Stimulated activated CD8-positive, alpha-beta memory T cell treated with anti-CD3 and anti-CD28 coated beads, Interleukin-12 subunit alpha, Interleukin-12 subunit beta, amount 100 ng/mL, for 1 hour (primary cell): ENCODE measurements at places on chromosomes 7 and 10.

DNA sequence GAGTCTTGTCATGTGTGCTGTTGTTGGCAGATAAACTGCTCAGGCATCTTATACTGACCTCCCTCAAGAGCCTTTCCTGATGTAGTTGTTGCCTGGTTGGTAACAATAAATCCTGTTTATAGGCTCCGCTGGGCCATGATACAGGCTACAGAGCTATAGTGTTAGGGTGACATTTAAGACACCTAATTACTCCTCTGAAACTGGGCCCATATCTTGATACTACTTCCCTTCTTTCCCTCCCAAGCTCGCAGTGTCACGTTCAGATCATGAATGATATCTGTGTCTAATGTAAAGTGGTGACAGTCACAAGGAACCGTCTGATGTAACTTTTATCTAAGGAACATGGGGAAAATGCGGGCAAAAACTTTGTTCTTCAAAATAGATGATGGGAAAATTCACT lies 35.4 kb downstream of the CROT start:
- no peak for DNase-seq

DNA sequence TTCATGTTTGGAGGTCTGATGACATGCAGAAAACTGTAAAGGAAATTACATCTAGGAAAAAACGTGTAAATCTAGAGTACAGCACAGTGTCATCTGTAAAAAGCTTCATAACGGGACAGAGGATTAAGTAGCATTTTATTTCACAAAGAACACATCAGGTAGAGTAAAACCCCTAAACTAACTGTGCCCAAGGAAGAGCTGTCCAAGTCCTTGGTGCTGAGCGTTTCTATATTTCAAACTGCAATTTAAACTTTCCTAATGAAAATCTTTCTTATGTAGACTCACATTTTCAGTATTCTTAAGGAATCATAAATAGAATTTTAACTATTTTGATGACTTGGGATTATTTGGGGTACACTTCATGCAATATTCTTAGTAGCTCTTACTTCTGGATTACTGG lies 646.2 kb downstream of the IPMK start:
- DNase-seq, result no peak

- no peak for DNase-seq
Measured at GRCh38 chr10:3372281-3372680, 199.7 kb upstream of the PITRM1 start.

- no peak for DNase-seq
Measured at GRCh38 chr7:25752967-25753791, 398.8 kb upstream of the NFE2L3 start.

- no peak for DNase-seq
Measured at GRCh38 chr7:7976677-7977076, 8.1 kb downstream of the GLCCI1 start.

- no peak for DNase-seq
Measured at GRCh38 chr10:94010116-94010515, 16.4 kb downstream of the PLCE1 start.

- DNase-seq, result no peak
Measured at GRCh38 chr7:90595342-90595800, 750 bp upstream of the CDK14 start.

DNA sequence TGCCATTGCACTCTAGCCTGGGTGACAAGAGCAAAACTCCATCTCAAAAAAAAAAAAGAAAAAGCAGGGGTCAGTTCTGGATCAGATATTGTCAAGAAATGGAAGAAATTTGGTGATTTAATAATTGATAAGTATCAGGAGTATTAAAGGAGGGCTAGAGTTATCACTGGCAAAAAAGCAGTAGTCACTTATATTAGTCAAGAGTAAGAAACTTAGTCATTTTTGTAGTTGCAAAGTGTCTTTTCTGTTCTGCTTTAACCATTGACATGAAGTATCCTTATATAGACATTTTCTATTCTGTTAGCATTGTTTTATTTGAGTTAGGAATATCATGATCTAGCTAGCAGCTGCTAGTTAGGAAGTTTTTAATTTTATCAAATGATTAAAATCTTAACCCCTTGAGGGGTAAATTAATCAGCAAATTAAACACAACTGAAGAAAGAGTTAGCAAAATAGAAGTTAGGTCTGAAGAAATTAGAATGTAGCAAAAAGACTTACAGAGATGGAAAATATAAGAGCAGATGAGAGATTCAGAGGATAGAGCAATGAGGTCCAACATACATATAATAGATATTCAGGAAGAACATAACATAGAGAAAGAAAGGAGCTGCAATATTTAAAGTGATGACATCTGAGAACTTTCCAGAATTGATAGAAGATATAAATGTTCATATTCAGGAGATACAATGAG lies 7.3 kb upstream of the CCDC6 start:
- no peak for DNase-seq

DNA sequence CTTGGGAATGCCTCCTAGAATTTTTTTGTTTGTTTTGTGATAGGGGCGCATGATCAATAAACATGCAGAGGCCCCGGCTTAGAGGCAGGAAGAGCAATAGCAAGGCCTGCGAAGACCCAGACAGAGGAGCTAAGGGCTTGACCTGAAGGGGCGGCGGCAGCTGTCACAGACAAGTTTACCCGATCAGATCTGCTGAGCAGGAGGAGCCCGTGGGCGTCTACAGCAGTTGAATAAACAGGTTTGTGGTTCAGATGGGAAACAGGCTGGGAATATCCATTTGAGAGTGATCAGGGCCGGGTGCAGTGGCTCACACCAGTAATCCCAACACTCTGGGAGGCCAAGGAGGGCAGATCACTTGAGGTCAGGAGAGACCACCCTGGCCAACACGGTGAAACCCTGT lies 126.0 kb upstream of the CALN1 start:
- no peak for DNase-seq

DNA sequence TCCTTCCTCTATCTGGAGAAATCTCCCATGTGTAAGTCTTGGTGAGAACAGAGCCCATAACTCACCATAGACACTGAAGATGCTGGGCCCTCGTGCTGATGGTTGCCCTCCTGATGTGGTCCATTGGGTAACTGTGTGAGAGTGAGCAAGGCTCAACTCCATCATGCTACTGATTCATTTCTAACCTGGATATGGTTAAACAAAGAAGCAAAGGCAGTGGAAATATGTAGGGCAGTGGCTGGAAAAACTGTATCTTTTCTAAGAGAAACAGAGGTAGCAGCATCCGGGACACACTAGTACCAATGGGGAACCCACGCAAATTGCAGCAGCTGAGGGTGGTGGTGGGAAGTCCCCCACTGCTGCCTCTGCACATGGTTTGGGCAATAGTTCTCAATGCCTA lies 221.7 kb downstream of the KLF6 start:
- no peak for DNase-seq
